ENCODE measurements at places on chromosomes 5 and 9. TPM values are rescaled to one million over a fixed set of nuclear protein-coding genes. Genes with fewer than 3 reads are reported as not detected.

- H3K36me3 ChIP-seq: no peaks in the 10 kb centered on the region
- no peaks in the 10 kb centered on the region for H3K27me3 ChIP-seq
- no peak for DNase-seq
- H3K4me3 ChIP-seq: peak overlapping the region; percentile 34
These were observed 32.4 kb downstream of the IRF1 start for GRCh38 chr5:132458226-132458560.

The GPR21 gene
- 2.3 TPM for total RNA-seq

DNA sequence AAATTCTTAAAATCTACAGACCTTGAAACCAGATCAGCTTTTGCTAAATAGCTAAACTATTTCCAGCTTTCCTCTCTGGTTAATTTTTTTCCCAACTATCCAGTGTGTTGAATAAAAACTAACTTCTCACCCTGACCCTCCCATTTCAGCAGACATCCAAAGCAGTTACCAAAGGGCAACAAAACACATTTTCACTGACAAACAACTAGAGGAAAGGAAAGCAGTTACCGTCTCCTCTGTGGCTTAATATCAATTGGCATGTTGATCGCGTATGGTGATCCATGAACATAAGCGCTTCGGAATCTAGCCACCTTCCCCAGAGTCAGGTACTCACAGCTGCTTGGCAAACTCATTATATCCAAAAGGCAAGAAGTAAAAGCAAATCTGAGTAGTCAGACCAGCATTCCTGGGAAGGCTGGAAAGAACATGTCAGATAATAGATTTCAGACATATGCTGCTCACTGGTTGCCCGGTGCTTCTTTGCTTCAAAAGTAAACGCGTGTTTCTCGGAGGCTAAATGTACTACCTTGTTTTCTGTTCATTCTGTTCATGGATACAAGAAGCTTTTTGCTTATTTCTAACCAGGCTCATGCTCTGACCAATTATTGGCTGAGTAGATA is 463.4 kb downstream of the PDE4D start:
- H3K4me1 ChIP-seq: no peaks in the 10 kb centered on the region
- H3K27me3 ChIP-seq: no peaks in the 10 kb centered on the region
- H3K4me3 ChIP-seq: no peak overlapping the region
- H3K36me3 ChIP-seq: no peaks in the 10 kb centered on the region

DNA sequence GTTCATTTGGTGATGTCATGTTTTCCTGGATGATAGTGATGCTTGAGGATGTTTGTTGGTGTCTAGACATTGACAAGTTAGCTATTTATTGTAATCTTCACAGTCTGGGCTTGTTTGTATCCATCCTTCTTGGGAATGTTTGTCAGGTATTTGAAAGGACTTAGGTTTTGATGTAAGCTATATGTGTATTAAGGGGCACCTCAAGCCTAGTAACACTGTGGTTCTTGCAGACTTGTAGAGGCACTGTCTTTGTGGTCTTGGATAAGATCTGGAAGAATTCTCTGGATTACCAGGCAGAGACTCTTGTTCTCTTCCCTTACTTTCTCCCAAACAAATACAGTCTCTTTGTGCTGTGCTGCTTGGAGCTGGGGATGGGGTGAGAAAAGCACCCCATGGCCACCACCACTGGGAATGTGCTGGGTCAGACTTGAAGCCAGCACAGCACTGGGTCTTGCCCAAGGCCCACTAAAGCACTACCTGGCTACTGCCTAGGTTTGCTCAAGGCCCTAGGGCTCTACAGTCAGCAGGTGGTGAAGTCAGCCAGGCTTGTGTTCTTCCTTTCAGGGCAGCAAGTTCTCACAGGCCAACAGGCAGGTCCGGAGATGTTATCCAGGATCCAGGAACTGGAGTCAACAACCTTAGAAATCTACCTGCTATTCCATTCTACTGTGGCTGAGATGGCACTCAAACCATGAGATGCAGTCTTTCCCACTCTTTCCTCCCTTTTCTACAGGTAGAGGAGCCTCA is 49.3 kb upstream of the GNA14 start:
- no peaks in the 10 kb centered on the region for H3K36me3 ChIP-seq
- no peak for DNase-seq
- H3K27me3 ChIP-seq: no peaks in the 10 kb centered on the region
- H3K27ac ChIP-seq: no peak overlapping the region

GRCh38 chr5:7868427-7868772 is 431 bp downstream of the FASTKD3 start:
- peaks cover 3% of the 10 kb centered on the region for H3K36me3 ChIP-seq
- DNase-seq: no peak
- H3K27ac ChIP-seq: peak overlapping the region; percentile 79
- H3K4me1 ChIP-seq: peaks cover 23% of the 10 kb centered on the region

DNA sequence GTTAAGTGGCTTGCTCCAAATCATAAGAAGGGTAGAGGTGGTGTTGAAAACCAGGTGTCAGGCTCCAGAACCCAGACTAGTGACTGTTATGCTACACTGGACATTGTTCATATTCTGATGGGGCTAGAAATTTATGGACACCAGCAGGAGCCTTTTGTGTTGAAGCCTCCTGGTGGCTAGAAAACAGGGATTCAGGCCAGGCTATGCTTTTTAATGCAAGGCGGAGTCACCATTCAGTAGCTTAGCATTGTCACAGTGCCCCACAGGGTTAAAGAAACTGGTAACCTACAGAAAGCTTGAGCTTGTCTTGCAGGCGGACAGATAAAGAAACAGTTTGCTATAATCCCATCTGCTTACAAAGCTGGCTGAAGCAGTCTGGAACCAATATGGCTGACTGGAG is 23.0 kb upstream of the GOLM1 start:
- H3K4me1 ChIP-seq: no peaks in the 10 kb centered on the region
- no peak overlapping the region for H3K4me3 ChIP-seq
- H3K36me3 ChIP-seq: no peaks in the 10 kb centered on the region
- no peak overlapping the region for H3K27ac ChIP-seq

- H3K36me3 ChIP-seq: no peaks in the 10 kb centered on the region
- no peak overlapping the region for H3K4me3 ChIP-seq
- peaks cover 60% of the 10 kb centered on the region for H3K27me3 ChIP-seq
- no peak for DNase-seq
- H3K4me1 ChIP-seq: peaks cover 45% of the 10 kb centered on the region
- H3K27ac ChIP-seq: no peak overlapping the region
These were observed 1.6 kb upstream of the PRDM6 start for GRCh38 chr5:123087173-123088030.

GRCh38 chr5:115869256-115869795 is 27.6 kb downstream of the AP3S1 start:
- H3K27me3 ChIP-seq: no peaks in the 10 kb centered on the region
- H3K4me3 ChIP-seq: no peak overlapping the region
- H3K4me1 ChIP-seq: no peaks in the 10 kb centered on the region
- no peak overlapping the region for H3K27ac ChIP-seq
- peaks cover 20% of the 10 kb centered on the region for H3K36me3 ChIP-seq

The LECT2 gene
- not detected for total RNA-seq

The FBLL1 gene
- not detected for total RNA-seq

DNA sequence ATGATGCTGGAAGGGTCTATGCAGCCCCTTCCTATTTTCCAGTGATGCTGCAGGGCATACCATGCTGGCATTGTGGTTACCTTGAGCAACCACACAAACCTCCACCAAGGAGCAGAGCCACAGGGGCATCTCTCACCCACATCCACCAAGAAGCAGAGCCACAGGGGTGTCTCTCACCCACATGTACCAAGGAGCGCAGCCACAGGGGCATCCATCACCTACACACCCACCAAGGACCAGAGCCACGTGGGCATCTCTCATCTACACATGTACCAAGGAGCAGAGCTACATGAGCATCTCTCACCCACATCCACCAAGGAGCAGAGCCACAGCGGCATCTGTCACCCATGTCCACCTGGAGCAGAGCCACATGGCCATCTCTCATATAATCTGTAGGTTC is 8.8 kb upstream of the GM2A start:
- H3K27me3 ChIP-seq: no peaks in the 10 kb centered on the region
- no peak overlapping the region for H3K27ac ChIP-seq
- peaks cover 43% of the 10 kb centered on the region for H3K4me1 ChIP-seq
- no peaks in the 10 kb centered on the region for H3K36me3 ChIP-seq
- no peak overlapping the region for H3K4me3 ChIP-seq

- H3K27ac ChIP-seq: no peak overlapping the region
- no peaks in the 10 kb centered on the region for H3K36me3 ChIP-seq
- no peak overlapping the region for H3K4me3 ChIP-seq
- no peaks in the 10 kb centered on the region for H3K27me3 ChIP-seq
These were observed 138.2 kb upstream of the PLPPR1 start for GRCh38 chr9:100890321-100890720.

The F2R gene
- 0.97 TPM for total RNA-seq

DNA sequence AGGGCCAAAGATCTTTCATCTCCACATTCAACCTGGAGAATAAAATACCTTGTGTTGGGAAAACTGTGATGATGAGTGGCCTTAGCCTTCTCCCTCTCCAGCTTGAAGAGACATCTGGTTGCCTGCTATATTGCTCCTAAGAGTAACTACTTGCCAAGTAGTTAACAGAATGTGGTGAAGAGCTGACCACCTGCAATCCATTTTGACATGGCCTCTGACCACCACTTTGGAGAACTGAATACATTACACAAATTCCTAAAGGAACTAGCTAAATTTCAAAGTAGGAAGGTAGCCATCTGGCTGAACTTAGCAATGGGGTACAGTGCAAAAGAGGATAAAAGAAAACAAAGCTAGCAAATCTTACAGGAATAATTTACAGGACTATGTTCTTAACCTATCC is 7.2 kb downstream of the TBCA start:
- no peaks in the 10 kb centered on the region for H3K4me1 ChIP-seq
- peaks cover 17% of the 10 kb centered on the region for H3K36me3 ChIP-seq
- H3K4me3 ChIP-seq: no peak overlapping the region
- DNase-seq: no peak
- no peak overlapping the region for H3K27ac ChIP-seq

GRCh38 chr9:129910628-129911567 is 75.6 kb downstream of the USP20 start:
- H3K27ac ChIP-seq: no peak overlapping the region
- H3K4me3 ChIP-seq: no peak overlapping the region
- H3K36me3 ChIP-seq: peaks cover 52% of the 10 kb centered on the region
- no peaks in the 10 kb centered on the region for H3K27me3 ChIP-seq
- H3K4me1 ChIP-seq: no peaks in the 10 kb centered on the region

- H3K4me1 ChIP-seq: no peaks in the 10 kb centered on the region
- no peaks in the 10 kb centered on the region for H3K27me3 ChIP-seq
- no peak for DNase-seq
- no peaks in the 10 kb centered on the region for H3K36me3 ChIP-seq
These were observed 644.5 kb downstream of the KCTD16 start for GRCh38 chr5:144815131-144815530.

DNA sequence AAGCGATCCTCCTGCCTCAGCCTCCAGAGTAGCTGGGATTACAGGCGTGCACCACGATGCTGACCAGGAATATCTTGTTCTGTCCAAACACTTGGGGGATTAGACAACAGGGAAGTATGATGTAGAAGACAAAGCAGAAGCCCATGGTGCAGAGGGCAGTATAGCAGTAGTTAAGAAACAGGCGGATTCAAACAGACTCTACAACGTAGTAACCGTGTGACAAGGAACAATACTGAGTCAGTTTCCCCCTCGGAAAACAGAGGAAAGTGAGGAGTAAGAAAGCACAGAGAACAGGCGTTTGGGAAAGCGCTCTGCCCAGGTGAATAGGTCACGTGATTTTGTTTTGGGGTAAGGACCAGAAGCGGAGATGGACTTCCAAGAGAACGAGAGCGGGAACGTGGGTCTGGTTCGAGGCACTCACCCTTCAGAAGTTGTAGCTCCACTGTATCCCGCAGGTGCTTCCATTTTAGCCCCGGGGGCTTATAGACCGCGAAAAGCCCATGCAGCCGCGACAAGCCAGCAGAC is 306 bp downstream of the TRUB2 start:
- peaks cover 26% of the 10 kb centered on the region for H3K36me3 ChIP-seq
- H3K4me1 ChIP-seq: peaks cover 17% of the 10 kb centered on the region
- H3K4me3 ChIP-seq: peak overlapping the region; percentile 92
- peak overlapping the region; percentile 75 for H3K27ac ChIP-seq
- H3K27me3 ChIP-seq: no peaks in the 10 kb centered on the region

The TMCO6 gene
- 33.3 TPM for total RNA-seq

The PDE4D gene
- total RNA-seq: 171 TPM

- no peak overlapping the region for H3K27ac ChIP-seq
- no peak overlapping the region for H3K4me3 ChIP-seq
- no peak for DNase-seq
- no peaks in the 10 kb centered on the region for H3K4me1 ChIP-seq
- H3K27me3 ChIP-seq: no peaks in the 10 kb centered on the region
These were observed 8.5 kb upstream of the RALGPS1 start for GRCh38 chr9:126906091-126906490.

GRCh38 chr5:43416803-43417394 is 4.7 kb upstream of the CCL28 start:
- no peak overlapping the region for H3K27ac ChIP-seq
- H3K27me3 ChIP-seq: no peaks in the 10 kb centered on the region
- DNase-seq: no peak
- H3K4me3 ChIP-seq: no peak overlapping the region
- H3K4me1 ChIP-seq: no peaks in the 10 kb centered on the region
